Right ventricle myocardium inferior (tissue), 1 donor: ENCODE measurements at places on chromosomes 3 and 15.

DNA sequence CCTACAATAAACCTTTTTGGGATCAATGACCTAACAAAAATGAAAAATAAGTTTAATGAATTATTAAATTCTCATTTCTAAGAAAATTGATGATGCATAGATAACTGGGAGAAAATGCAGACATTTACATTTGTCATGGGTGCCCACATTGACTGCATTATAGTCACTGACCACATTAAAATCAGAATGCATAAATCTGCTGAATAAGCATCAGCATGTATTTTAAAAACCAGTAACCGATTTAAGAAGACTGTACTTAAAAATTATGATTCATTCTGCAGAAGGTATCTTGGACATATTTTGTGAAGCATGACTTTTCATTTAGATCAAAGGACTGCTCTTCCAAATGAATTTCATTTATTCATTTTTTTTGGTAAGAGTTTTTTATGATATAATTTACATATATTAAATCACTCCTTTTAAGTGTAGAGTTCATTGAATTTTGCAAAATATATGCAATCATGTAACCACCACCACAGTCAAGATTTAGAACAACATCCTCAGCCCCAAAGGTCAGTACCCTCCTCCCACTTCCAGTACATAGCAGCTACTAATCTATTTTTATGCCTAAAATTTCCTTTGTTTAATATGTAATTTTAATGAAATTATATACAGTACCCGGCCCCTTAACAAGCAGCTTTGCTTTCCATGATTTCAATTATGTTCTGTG, 11.8 kb downstream of the KCNH8 start:
- DNase-seq, result no peak

DNA sequence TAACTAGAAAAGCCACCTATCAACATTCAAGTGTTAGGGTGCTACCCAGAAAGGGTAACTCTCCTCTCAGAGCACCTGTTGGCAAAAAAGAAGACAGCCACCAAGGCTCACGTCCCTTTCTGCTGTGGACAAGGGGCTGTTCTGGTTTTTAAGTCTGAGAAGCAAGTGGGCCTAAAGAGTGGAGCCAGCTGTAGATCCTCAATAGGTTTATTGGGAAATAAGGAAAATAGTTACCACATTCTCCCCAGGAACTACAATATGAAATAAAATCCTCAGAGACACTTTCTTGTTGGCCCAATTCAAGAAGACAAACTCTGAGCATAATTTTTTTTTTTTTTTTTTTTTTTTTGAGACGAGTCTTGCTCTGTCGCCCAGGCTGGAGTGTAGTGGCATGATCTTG, 35.8 kb downstream of the LRIG1 start:
- DNase-seq, result no peak

DNA sequence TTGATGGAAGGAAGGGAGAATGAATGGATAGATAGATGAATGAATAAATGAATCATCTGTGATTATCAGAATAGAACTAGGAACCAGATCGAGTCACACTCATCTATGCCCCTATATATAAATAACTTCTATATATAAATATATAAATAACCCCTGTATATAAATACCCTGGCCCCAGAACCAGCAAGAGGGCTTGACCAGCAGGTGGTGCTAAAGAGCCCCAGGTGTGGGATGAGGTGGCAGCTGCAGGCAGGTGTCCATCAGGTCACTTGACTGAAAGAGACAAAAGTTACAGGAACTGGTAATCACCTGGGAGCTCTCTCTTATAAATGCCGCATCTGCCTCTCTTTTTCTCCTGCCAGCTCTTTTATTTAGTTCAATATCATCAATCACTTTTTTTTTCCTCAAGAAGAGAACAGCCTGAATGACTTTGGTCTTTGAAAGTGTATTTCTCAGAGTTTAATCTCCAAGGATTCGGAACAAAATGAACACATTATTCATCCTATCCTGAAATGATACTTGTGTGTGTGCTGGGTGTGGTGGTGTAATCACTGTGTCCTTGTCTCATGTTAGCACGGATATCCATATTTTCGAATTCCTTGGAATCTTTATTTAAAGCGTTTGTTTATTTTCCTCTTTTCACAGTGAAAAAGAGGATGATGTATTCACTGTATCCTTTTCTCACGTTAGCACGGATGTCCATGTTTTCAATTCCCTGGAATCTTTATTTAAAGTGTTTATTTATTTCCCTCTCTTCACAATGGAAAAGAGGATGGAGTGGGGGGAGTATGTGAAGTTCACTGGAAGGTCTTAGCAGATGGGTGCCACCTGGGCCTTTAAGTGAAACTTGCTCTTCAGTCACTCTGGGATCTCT, 35.4 kb upstream of the ATG7 start:
- DNase-seq, result peak; percentile 70

- DNase-seq, result no peak
Observed at GRCh38 chr15:57028176-57028575, 109.7 kb downstream of the TCF12 start.

DNA sequence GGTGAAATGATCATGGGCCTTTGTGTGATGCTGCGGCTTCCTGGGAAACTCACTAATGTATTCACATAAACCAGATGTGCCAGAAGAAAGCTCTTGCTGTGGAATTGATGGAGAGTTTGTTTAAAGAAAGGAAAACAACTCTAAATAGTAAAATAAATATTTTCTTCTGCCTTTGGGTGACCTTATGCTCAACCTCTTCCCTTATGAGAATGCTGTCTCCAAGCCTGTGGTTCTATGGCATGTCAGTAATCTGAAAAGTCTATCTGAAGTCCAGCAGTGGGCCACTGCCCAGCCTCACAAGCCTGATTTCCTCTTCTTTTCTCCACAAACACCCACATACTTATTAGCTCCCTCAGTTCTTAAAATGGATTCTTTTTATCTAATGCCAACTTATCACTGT, 49.9 kb upstream of the PHLDB2 start:
- DNase-seq, result no peak

DNA sequence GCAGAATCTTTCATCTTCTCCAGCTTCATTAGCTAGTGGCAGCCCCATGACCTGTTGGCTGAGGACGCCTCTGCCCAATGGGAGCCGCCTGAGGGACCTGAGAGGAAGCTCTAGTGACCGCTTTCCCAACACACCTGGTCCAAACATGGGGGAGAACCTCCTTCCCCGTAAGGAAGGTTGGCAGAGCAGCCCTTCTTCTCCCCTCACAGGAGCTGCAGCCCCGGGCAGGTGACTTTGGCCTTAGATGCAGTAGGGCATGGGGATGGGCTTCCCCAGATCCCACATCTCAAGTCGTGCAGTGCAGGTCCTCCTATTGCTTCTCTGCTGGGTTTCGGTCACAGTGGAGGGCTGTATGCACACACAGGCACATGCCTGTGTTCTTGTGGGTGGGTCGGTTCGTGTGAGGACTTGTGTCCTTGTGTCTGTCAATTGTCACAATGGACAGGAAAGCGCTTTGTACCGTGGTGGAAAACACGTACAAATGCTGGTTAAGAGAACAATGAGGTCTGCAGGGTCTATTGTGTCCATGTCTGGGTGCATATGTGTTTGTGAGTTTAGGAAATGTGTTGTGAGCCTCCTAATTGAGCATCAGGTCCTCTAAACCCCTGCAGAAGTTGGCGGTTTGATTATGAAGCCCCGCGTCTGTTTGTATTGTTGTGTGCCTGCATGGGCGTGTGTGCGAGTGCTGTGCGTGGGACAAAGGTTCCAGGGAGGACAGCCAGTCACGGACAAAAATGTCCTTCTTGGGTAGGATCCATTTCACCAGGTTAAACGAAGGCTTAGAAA, 1.4 kb downstream of the ISLR2 start:
- DNase-seq, result no peak

GRCh38 chr3:141860766-141861513, 15.5 kb upstream of the ATP1B3 start:
- DNase-seq, result no peak

DNA sequence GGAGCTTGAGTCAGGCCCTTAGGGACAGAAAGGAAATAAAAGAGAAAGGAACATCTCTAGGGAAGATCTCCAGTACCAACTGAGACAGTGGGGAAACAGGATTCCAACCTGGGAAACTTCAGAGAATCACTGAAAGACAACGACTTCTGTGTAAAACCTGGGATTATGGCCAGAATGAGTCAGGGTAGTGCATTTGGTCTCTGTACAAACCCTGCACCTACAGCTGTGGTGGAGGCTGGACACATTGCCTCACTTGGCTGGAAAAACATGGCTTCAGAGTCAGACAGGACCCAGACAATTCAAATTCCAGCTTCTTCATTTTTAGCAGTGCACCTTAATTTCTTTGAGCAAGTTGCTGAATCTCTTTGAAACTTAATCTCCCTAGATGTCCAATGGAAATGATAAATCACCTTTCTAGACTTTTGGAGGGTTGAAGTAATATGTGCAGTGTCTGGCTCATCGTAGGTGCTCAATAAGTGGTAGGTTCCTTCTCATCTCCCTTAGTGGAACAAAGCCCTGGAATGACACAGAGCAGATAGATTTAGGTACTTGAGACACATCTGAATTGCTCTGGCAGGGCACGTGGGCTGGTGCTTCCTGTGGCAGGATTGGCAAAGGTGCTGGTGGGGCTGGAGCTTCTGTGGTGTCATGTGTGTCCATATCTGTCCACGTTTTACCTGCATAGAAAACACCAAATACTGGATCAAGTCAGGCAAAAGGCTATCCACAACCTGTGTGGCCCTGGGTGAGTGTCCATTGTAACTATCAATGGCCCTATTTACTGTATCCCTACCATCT, 6.1 kb upstream of the CLSTN2 start:
- no peak for DNase-seq

GRCh38 chr3:53778153-53778552, 68.1 kb downstream of the CHDH start:
- no peak for DNase-seq

DNA sequence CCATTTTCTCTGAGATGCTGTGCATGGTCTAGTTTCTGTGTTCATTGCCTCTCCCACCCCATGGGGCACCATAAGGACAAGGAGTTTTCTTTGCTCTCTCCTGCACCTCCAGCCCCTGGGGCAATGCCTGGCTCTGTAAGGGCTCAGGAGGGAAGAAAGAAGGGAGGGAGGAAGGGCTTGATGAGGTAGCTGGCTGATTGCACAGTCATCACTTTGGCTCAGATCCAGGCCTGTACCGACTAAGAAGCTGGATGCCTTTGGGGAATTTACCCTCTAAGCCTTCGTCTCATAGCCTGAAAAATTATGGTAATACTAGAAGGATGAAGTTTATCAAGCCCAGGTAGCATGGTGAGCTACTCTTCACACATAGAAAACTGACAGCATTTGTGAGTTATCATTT, 382.9 kb downstream of the GABRG3 start:
- DNase-seq, result no peak

GRCh38 chr15:90126022-90126421, 23.8 kb upstream of the IDH2 start:
- DNase-seq, result no peak

DNA sequence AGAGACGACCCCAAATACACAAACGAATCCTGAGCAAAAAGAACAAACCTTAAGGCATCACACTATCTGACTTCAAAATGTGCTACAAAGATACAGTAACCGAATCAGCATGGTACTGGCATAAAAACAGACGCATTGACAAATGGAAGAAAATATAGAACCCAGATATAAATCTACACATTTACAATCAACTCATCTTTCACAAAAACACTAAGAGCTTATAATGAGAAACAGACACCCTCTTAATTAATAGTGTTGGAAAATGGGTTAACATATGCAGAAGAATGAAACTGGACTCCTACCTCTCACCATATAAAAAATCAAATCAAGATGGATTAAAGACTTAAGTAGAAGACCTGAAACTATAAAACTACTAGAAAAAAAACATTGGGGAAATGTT, 130.3 kb upstream of the DCBLD2 start:
- no peak for DNase-seq

GRCh38 chr3:27826448-27826847, 104.3 kb upstream of the EOMES start:
- DNase-seq, result no peak

GRCh38 chr3:186828340-186828739, 14.2 kb upstream of the ADIPOQ start:
- DNase-seq, result no peak

GRCh38 chr3:189646853-189647542, 15.8 kb downstream of the TP63 start:
- no peak for DNase-seq

DNA sequence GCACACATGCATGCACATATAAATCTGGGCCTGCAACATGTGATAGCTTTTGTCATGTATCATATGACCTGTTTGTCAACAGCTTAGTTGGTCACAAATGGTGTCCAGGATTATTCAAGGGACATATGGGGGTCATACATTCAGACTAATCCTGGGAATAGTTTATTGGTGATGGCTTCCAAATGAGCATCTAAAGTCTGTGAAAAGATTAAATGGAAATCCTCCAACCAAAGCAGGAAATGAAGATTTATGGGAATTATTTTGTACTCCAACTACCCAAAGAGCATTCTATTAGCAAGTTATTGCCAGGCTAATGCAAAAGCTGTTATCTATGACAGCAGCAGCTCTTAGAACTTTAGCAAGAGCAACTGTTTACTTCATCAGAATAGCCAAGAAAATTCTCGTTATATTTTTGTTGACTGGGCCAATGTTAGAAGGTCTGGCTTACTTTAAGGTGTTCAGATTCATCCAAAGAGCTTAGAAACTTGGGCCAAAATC, 7.1 kb downstream of the FSTL1 start:
- no peak for DNase-seq
